ENCODE measurements at places on chromosomes 4 and X.
A peak's percentile ranks its signal among the peaks of the same experiment; 100 is the strongest.

DNA sequence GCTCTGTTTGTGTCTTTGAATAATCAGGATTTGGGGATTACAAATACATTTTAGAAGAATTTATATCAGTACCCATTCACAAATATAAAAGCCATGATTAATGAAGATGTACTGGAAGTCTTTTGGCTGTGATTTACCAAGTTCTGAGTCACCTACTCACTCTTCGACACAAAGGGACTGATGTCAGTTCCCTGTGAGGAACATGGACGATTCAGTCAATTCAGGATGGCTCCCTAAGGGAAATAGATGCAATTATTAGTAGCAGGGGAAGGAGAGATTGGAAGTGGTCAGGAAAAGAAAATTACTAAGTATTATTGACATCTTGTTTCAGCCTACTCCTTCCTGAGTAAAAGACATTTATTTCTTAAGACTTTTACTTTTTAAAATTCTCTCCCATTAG is 550.7 kb upstream of the SLIT2 start:
- DNase-seq, result no peak

- no peak for DNase-seq
Observed at GRCh38 chr4:99091216-99091575, 2.6 kb upstream of the ADH5 start.

GRCh38 chr4:27027428-27027827 is 166.8 kb downstream of the STIM2 start:
- no peak for DNase-seq

DNA sequence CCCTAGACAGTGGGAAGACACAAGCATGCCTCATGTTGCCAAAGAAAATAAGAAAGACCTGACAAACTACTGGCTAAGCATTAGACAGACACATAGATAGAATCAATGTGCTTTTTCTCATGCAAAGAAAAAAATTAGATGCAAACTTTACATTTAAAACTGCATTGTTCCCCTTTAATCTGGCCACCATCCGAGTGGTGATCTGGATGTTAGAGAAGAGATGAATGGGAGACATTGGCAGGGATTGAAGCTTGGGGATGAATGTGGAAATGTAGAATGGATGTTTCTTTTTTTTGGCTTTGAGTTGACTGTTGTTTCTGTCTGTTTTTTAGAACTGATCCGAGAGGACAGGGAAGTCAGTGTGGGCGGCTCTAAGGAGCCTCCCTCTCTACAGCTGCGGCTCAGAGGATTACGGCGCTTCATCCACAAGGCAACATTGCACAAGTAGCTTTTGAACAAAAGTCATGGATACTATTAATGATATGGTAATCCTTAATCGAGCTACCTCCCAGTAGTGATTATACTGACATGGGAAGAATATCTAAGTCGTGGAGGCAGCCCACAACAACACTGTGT is 53.0 kb downstream of the HELT start:
- no peak for DNase-seq

GRCh38 chrX:51803833-51804232 is 60.6 kb downstream of the GSPT2 start:
- no peak for DNase-seq

GRCh38 chr4:78218260-78218659 is 161.1 kb downstream of the FRAS1 start:
- DNase-seq, result no peak

- no peak for DNase-seq
Observed at GRCh38 chrX:151970661-151971060, 3.8 kb downstream of the GABRE start.

DNA sequence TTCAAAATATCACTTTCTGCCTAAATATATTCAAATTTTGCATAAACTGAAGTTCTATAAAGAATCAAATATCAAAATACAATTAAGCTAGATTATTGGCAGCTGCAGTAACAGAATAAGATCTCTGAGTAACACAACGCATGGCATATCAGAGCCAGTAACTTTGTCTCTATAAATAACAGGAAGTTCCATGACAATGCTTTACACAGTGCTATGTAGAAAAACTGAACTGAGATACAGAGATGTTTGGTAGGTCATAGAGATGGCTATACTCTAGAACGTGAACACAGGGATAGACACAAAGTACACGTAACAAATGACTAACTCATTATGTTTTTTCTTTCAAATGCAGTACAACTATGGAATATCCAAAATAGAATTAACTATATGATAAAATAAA is 18.2 kb downstream of the UBE2D3 start:
- no peak for DNase-seq

DNA sequence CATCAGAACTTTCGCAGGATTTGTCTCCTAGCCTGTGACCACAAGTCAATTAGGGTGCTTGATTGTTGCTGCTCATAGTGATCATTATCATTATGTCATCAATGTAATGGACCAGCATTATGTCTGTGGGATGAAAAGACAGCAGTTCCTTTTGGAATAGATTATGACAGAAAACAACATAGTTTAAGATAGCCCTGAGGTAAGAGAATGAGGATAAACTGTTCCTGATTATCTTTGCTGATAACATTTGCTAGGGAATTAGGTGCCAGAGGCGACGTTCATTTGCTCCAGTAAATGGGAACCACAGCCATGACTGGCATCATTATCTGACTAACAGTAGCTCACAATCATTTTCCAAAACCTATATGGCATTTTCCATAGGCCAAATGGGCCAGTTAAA is 12.7 kb upstream of the THOC2 start:
- no peak for DNase-seq

- no peak for DNase-seq
Observed at GRCh38 chrX:24702362-24703184, 8.9 kb downstream of the POLA1 start.

DNA sequence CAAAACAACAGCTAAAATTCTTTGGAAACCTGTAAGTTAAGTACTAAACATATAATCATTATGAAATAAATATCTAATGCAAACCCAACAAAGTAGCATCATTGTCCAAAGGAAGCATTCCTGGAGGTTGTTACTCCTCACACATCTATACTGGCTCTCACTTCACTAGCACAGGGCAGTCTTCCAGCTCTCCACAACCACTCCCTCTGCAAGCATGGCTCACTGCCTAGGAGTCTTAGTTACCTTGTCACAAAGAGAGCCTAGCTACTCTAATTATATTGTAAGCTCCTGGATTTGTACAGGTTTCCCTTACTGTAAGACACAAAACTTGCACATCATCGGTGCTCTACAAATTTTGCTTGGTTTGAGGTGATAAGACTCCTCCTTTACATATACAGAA is 76.1 kb downstream of the AMMECR1 start:
- DNase-seq, result peak; percentile 28

DNA sequence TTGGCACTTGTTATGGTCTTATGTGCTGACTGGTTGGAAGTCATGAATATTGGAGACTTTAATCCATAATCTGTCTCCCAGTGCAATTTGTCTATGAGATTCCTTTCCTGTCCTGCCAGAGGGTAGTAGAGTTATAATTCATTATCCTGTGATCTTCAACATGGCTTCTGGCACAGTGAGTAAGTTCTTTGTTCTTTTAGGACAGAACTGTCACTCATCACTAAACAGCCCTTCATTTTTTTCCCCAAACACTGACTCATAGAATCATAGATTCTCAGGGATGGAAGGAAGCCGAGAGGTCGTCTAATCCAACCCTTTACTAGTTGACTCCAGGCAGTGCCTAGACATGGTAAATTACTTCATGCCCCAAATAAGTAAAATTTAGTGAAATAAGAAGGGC is 78.4 kb downstream of the LUZP4 start:
- DNase-seq, result no peak

DNA sequence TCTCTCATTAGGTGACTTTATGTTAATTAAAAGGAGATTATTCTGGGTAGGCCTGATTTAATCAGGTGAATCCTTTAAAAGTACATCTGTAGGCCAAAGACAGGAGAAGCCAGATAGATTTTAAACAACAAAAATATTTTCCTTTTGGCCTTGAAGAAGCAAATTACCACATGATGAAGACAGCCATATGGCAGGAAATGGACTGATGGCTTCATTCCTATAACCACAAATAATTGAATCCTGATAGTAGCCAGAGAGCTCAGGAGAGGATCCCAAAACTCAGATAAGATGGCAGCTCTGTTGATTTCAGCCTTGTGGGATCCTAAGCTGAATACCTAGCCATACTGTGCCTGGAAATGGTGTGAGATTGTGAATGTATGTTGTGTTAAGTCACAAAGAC is 66.1 kb upstream of the PRKX start:
- DNase-seq, result no peak

DNA sequence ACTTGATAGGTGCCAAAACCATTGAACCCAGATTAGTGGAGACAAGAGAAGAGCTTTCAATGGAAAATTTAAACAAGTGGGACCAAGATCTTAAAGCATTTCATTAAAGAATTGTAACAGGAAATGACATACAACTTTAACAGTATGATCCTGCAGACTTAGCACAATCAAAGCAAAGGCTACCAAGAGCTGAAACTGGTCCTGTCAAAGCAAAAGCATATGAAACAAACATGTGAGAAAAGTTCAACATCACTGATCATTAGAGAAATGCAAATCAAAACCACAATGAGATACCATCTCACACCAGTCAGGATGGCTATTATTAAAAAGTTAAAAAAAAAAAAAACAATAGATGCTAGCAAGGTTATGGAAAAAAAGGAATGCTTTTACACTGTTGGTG is 425.6 kb downstream of the IL1RAPL1 start:
- no peak for DNase-seq

GRCh38 chr4:186606591-186606992 is 51.2 kb upstream of the MTNR1A start:
- DNase-seq, result no peak

DNA sequence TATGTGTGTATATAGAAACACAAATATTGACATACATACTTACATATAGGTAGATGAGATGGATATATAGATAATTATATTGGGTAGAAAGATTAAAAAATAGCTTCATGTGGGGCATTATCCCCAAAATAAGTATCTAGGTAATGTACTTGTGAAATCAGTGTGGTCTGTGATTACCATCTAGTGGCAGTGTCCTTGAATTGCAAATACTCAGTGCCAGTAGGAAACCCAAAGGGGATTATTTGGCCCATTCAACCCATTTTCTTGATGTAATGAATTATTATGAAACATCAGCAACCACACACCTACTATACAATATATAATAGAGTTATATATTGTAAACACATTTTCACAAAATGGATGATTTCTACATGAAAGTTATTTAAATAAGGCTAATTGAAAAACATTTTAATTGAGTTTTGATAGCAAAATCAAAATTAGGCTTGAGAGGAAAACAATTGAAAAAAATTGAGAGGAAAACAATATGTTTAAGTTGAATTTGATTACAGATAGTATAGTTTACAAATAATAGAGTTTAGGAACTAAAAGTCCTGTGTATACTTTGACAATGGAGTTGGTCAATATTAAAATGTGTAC is 389.4 kb downstream of the GALNTL6 start:
- DNase-seq, result peak; percentile 24

DNA sequence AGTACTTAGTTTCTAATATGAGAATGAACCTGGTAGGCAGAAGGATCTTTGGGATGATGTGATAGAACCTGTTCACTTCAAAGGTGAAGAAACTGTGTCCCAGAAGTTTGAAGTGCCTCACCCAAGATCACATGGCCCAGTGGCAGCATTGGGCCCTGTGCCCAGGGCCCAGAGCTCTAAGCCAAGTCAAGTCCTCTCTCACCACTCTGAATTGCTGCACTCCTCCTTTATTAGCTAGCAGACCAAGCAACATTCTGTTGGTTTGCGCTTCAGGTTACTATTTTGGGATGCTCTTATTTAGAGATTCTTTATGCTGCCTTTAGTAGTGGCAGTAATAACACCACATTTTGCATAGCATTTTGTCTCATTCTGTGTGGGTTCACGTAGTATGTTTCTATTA is 82.7 kb downstream of the PARM1 start:
- no peak for DNase-seq

GRCh38 chr4:142366769-142367181 is 479.3 kb downstream of the INPP4B start:
- no peak for DNase-seq

DNA sequence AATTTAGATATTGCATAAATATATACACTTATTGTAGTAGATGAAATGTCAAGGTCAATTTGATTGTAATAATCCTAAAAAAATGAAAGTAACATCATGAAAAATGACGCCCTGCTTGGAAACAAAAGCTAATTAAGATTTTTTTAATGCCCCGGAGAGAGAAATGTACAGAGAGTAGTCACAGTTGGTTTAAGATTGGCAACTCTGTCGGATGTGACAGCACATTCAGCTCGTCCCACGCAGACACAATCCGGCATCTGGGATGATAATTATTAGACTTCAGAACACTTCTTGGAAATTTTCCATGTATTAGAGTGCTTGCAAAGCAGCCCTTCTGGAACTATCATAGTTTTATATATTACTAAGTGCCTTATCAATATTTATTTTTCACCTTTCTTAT is 478.0 kb downstream of the PDHA2 start:
- DNase-seq, result no peak

- DNase-seq, result no peak
Observed at GRCh38 chr4:154560824-154561231, 2.0 kb upstream of the FGB start.

DNA sequence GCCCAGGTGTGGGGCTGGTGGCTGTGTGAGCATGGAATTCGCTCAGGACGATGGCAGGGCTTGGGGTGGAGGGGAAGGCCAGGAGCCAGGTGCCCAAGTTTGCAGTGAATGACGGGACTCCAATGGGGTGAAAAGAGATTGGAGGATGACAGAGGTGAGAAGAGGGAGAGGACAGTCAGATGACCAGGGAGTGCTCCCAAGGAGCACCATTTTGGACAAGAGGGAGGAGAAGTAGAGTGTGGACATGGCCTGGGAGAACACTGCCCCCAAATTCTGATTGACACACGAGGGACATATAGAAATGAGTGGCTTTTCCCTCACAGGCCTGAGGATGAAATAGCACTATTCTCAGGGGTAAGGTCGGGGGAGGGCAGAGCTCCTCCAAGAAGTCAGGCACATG is 6.7 kb downstream of the MRFAP1 start:
- DNase-seq, result no peak

DNA sequence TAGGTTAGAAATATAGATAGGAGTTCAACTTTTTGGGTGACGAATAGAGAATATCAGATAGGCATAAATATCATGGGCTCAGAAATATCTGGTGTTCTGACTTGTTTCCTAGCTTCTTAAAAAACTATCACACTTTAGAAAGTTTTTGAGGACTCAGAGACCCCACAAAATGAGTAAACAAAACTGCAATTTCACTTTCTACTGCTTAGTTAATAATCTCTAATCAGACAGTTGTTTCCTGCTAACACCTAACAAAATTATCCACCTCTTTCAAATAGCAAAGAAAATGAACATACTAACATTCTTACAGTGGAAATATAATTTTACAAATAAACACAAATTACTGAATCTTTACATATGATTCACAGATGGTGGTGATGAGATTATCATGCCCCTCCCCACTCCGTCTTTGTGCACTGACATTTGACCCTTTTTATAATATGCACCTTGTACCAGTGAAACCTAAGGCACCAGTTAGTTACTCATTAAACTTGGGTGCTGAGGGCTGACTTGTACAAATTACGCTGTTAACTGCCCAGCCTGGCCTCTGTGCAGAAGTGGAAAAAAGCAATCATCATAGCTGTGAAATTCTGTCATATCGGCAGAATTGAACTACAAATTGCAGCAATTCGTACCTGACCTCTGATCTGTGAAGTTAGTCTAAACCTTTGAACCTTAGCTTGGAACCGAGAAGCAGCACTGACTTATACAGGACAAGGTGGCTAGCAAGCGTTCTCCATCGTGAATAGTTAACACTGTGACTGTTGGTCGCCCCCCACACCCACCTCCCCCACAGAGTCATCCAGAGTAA is 138.7 kb downstream of the CHRNA9 start:
- no peak for DNase-seq

Measured in NCI-H2081 (cell line).